ENCODE measurements at places on chromosomes 7 and 10.
A peak's percentile ranks its signal among the peaks of the same experiment; 100 is the strongest.

DNA sequence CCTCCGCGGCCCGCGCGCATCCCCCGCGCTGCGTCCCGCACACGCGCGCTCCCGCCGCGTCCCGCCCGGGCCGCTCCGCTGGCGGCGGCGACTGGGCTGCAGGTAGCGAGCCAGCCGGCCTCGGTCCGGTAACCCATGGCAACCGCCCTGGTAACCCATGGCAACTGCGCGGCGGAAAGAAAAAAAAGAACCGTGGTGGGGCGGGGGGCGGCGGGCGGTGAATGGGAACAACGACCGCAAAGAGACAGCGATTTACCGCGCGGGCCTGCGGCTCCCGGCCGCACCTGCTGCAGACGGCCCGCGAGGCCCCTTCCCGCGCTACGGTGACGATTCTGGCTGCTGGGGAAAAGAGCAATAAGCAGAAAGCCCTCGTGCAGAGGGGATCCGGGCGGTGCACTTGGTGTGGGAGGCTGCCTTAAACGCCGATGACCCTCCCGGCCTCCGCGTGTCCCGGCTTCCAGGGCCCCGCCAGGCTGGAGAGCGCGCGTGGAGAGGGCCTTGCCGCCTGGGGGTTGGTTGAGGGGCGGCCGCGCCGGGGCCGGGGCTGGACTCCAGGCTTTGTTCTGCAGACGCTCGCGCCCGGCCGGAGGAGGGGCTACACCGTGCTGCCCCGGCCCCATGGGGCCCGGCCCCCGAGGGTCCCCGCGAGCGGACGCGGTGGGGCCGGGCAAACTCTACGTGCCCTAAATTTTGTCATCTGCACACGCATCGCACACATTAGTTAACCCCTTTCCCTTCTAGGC lies 84.7 kb downstream of the SNX10 start:
- DNase-seq, result peak; percentile 74

DNA sequence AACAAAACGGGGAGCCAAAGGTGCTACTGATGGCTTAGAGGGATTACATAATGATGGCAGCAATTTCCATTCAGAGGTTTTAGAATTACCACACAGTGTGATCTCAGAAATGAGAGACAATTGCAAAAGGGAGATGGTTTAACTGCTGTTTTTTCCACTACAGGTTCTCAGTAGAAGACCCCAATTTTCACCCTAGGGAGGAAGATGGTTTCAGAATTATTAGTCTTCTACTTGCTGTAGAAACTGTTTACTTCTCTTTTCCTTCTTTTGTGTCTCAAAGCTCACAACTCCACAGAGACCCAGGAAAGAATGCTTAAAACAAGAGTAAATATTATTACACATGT lies 226.5 kb downstream of the INHBA start:
- DNase-seq, result no peak

GRCh38 chr7:153444641-153445040 lies 607.6 kb upstream of the DPP6 start:
- DNase-seq, result no peak

- DNase-seq, result no peak
Observed at GRCh38 chr7:39647816-39648215, 24.4 kb downstream of the RALA start.

DNA sequence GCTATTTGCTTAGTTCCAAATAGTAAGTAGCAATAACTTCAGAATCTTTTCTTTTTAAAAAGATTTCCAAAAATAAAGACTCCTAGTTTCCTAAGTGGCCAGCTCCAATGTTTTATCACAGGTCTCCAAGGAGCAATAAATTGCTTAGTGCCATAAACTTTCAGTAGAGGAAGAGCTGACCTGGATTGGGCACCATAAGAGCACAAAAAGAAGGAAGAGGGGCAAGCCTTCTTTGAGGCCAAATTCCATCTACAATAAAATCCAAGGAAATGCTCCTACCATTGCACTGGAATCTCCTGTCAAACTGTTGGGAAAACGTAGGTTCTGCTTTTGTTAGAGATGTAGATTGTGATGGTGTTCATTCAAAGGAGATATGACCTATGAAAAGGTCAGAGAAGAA lies 64.0 kb downstream of the DENND2A start:
- no peak for DNase-seq

DNA sequence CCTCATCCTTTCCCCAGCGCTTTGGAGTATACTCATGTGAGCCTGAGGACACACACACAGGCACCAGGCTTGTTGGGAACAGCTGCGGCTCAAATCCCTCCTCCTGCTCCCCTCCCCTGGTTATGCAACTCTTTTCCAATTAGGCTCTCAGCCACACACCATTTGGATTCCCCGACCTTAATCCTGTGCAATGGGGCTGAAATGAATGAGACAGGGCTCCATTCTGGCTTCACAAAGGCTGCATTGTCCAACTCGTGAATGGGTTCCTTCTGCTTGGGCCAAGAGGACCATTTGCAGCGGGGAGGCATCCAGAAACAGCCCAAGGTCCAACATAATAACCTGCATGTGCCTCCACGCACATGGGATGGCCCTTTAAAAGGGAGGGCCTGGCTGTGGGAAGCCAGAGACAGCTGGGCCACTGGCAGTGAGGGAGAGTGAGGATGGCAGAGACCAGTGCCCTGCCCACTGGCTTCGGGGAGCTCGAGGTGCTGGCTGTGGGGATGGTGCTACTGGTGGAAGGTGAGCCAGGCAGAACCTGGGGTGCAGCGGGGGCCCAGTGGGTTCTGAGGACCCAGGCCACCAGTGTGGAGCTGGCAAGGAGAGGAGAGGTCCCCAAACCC lies at the start of gene RGR:
RGR (plus strand) TSS at position 403 of the 620 bp plus-strand sequence; CDS start at position 441, 38 bp downstream.
- no peak for DNase-seq

- DNase-seq, result peak; percentile 69
Observed at GRCh38 chr10:28663576-28664368, 13.5 kb upstream of the BAMBI start.

- DNase-seq, result no peak
Observed at GRCh38 chr7:18902892-18903291, 214.5 kb downstream of the TWIST1 start.

DNA sequence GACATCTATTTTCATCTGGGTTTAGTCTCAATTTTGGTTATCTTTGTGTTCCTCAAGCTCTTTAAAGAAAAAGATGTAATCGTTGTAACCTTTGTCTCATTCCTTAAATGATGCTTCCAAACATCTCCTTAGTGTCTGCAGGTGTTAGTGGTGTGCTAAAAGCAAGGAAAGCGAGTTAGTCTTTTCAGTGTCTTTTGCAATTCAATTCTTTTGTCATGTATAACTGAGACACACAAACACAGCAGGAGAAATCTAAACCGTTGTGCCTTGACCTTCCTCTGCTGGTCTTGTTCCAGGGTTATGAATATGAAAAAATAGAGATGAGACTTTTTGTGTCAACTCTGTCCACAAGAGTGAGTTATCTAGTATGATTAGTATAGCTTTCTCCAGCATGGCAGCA lies 40.7 kb downstream of the PIK3CG start:
- DNase-seq, result no peak

GRCh38 chr7:131188367-131189339 lies 139.0 kb upstream of the MKLN1 start:
- peak; percentile 95 for DNase-seq

GRCh38 chr10:122326385-122326784 lies 48.1 kb upstream of the PLEKHA1 start:
- no peak for DNase-seq
